Aorta (tissue), 5 donors: ENCODE measurements at places on chromosomes 5 and 9.

DNA sequence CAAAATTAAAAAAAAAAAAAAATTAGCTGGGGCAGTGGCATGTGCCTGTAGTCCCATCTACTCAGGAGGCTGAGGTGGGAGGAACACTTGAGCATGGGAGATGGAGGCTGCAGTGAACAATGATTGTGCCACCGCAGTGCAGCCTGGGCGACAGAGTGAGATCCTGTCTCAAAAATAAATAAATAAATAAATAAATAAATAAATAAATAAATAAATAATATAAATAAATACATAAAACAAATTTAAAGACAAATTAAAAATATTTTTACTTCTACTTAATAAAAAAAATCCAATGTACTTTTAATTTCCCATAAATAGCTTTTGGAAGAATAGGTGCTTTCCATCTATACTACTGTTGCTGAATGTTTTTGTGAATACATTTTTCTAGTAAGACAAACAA lies 598.4 kb upstream of the EDIL3 start:
- no peak for DNase-seq

GRCh38 chr9:125750627-125751011 lies 3.4 kb downstream of the PBX3 start:
- no peak for DNase-seq

- no peak for DNase-seq
These were observed 30.1 kb downstream of the ADAMTSL2 start for GRCh38 chr9:133564451-133565116.

DNA sequence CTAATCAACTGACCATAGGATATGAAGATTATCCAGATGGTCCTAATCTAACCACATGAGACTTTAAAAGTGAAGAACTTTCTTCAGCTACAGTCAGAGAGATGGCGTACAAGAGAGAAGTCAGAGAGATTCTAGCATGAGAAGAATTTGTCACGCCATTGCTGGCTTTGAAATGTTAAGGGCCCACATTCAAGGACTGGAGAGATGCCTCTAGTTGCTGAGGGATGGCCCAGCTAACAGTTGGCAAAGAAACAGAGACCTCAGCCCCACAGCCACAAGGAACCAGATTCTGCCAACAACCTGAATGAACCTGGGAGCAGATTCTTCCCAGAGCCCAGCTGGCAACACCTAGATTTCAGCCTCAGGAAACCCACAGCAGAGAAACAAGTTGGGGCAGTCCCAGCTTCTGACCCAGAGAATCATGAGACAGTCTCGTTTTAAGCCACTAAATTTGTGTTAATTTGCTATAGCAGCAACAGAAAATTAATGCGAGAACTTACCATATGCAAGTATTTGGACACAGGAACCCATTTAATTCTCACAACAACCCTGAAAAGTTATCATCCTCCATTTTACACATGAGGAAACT lies 132.0 kb downstream of the MLLT3 start:
- no peak for DNase-seq

GRCh38 chr5:94461131-94461530 lies 157.3 kb downstream of the KIAA0825 start:
- DNase-seq, result no peak

DNA sequence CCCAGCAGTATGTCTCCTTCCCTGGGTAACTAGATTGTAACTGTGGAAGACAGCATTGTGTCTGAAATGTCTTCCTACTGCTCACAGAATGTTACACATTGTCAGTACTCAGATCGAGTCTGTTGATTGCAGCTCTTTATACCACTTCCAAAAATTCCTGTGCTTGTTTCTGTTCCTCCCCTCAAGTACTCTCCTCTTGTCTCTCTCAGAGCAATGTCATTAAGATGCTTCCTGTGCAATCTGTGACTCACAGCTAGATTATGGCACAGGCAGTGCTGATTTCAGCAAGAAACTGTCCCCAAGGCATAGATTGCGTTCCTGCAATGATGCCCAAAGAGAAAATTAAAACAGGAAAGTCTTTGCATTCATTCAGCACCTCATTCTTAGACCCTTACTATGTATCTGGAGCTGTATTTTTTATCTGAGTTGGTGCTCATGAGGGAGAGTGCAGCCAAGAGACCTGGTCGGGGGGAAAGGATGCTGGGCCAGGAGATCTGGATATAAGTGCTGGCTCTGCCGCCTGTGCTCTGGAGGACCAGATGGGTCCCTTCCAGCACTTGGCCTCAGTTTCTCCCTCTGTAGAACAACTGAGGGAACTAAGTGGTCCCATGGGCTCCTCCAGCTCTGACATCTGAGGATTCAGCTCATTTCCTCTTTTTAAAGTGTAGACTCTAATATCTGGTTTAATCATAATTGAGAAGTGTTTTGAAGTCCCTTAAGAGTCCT lies 40.8 kb upstream of the GNPDA1 start:
- no peak for DNase-seq
